ENCODE measurements at places on chromosomes 7 and 10. TPM values are rescaled to one million over a fixed set of nuclear protein-coding genes. Genes with fewer than 3 reads are reported as not detected.

GRCh38 chr7:16801111-16801542 lies 3.7 kb downstream of the AGR2 start:
- DNase-seq, result peak; percentile 84

DNA sequence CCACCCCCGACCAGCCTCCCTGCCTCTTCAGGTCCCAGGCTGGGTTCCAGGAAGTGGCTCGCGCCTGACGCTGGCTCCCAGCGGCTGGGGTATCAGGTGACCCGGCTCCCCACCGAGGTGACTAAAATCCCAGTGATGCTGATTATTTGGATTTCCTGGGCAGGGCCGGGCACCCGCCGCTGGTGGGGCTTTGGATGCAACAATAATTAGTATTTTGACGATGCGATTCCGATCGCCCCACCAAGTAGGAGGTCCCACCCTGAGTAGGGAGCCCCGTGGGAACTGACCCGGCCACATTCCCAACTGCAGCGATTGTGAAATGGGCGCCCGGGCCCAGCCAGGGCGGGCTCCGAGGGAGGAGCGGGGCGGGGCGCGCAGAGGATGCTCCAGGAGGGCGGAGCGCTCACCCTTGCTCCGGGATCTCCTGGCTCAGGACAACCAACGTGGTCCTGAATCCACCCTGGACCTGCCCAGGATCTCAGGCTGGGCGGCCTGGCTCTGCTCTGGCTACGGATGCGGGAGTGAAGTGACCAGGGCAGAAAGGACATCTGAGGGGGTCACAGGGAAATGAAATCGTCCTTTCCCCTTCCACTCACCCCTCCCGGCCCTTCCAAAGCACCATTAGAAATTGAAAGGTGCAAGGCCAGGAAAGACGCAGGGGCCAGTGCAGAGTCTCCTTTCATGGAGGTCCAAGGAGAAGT lies 32.6 kb downstream of the DUSP5 start:
- peak; percentile 64 for DNase-seq

EVX1 gene
- not detected for total RNA-seq

GRCh38 chr7:491292-491957 lies 28.2 kb downstream of the PDGFA start:
- no peak for DNase-seq

SRRT gene
- 109 TPM for total RNA-seq

DNA sequence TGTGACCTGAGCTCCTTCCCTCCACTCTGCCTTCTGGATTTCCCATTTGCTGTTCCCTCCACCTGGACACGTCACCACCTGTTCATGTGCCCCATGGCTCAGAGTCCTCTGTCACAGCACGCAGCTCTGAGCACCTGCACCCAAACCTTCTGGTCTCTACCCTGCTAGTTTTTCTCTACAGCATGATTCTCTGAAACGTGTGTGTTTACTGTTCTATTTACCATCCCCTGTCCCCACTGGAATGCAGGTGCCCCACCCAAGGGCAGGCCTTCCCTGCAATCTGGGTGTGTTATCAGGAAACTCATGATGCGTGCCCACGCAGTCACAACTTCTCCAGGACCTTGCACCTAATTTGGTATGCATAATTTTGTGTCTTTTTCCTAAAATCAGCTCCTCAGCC lies 284.4 kb upstream of the IGFBP3 start:
- no peak for DNase-seq

GRCh38 chr7:96772139-96772694 lies 62.6 kb upstream of the SEM1 start:
- no peak for DNase-seq

GRM3 gene
- total RNA-seq, result not detected

DNA sequence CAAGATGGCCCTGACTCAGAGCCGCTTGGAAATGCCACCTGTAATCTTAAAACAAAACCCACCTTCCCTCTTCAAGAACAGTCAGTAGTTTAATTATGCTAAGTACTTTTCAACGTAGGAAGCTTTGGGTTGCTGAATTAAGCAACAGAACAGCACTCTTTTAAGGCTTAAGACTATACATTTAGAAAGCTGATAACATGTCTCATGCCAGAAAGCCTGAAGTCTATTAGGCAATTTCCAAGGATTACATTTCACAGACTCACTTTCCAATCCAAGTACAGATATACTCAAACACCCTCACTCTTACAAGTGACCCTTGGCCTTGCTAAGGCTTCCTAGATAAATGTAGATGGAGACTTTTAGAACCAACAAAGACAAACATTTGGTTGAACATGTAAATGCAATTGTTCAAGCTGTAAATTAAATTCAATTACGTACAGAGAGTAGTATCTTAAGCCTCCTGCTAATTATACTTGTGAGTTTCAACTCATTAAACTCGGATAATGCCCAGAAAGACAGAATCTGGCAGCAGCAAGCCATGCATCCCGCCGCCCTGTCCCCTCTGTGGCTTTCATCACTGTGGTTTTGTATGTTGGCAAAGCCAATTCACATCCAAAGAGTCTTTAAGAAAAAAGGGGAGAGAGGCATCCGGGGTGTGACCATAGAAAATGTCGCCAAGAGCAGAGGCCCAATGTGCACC lies 283.1 kb upstream of the NRP1 start:
- no peak for DNase-seq

DNA sequence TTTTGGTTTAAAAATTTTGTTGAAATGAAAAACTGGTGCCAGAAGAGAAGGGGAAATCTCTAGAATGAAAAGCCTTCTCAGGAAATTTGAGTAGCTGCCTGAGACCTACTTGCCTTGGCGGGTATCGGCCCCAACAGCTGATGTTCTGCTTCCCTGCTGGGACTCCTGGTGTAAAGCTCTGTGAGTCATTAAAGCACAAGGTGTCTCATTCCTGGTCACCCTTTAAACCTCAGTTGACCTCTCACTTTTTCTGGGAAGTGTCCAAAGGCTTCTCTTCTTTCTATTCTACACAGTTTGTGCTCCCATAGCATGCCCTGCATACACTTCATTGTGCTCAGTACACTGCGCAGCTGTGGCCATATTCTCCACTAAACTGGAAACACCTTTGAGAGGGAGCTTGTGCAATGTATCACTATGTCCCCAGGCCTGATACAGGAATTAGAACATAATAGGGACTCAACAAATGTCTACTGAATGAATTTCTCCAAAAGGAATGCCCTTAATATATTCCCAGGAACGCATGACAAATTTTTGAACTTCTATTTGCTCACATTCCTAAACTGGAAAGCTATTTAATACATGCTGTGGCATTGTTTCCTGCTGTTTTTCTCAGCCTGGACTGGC lies 303.9 kb downstream of the SDHAF3 start:
- no peak for DNase-seq

DNA sequence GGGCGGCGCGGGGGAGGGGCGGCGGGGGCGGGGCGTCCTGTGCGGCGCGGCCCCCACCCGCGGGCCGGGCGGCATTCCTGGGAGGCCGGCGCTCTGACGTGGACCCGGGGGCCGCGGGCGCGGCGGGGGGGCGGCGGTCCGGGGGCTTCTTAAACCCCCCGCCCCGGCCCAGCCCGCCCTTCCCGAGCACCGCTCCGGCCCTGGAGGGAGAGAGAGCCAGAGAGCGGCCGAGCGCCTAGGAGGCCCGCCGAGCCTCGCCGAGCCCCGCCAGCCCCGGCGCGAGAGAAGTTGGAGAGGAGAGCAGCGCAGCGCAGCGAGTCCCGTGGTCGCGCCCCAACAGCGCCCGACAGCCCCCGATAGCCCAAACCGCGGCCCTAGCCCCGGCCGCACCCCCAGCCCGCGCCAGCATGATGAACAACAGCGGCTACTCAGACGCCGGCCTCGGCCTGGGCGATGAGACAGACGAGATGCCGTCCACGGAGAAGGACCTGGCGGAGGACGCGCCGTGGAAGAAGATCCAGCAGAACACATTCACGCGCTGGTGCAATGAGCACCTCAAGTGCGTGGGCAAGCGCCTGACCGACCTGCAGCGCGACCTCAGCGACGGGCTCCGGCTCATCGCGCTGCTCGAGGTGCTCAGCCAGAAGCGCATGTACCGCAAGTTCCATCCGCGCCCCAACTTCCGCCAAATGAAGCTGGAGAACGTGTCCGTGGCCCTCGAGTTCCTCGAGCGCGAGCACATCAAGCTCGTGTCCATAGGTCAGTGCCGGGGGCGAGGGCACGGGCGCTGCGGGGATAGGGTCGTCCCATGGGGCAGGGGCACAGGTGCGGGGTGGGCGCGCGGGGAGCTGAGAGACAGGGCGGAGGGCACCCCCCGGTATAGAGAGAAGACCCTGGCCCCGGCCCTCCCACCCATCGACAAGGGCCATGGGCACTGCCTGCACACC lies at the start of gene FLNC:
FLNC (plus strand) TSS at position 176 of the 947 bp plus-strand sequence; CDS start at position 408, 232 bp downstream.
- peak; percentile 65 for DNase-seq

GRCh38 chr7:110809832-110810231 lies 281.1 kb upstream of the LRRN3 start:
- DNase-seq, result no peak

DNA sequence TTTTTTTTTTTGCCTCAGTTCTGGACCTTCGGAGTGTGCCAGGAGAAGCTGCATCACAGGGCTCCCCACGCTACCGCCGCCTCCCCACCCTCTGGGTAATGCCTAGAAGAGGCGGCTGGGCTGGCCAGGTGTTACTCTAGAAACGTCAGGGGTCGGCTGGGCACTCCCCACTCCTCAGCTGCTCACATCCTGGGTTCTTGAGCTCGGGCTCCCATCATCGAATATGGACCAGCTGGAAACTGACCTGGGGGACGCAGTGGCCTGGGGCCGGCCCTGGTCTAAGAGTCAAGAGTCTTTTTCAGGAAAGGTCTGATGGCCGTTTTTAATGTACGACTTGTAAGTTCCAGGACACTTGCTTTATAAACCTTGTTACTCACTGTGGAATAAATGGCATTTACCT lies 326.5 kb downstream of the WDR37 start:
- no peak for DNase-seq

- no peak for DNase-seq
Observed at GRCh38 chr7:79034730-79035129, 418.7 kb downstream of the MAGI2 start.

FGF8 gene
- not detected for total RNA-seq

RNF133 gene
- not detected for total RNA-seq

- DNase-seq, result no peak
Observed at GRCh38 chr7:1603346-1604225, 33.8 kb upstream of the PSMG3 start.

- DNase-seq, result no peak
Observed at GRCh38 chr10:92264249-92264648, 26.6 kb downstream of the CPEB3 start.

MUC12 gene
- total RNA-seq, result 1.3 TPM

- peak; percentile 47 for DNase-seq
Observed at GRCh38 chr10:13347500-13348156, 465 bp downstream of the SEPHS1 start.

GRID1 gene
- not detected for total RNA-seq

DNA sequence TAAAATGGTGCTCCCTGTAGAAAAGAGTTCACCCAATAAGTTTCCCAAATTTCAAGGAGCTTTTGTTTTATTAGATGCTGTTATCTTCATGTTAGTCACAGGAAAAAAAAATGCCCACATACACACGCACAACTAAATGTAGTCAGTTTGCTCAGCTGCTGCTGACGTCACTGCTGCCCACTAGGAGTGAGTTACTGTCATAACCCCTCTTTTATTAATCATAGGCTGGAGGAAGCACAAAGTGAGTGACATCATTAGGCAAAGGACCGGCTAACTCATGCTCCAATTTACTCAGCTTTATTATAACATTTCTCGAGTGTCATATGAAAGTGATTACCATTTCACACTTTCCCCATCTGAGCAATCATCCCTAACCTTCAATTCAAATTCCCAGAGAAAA lies 6.7 kb upstream of the INHBA start:
- peak; percentile 90 for DNase-seq

C7orf25 gene
- total RNA-seq, result 5.5 TPM

FAM25G gene
- total RNA-seq, result not detected

TRPV5 gene
- not detected for total RNA-seq
